Umbilical cord (tissue), 2 donors: ENCODE measurements at places on chromosomes 7 and 10. TPM values are rescaled to one million over a fixed set of nuclear protein-coding genes. Genes with fewer than 3 reads are reported as not detected.
A peak's percentile ranks its signal among the peaks of the same experiment; 100 is the strongest.

FLNC gene
- total RNA-seq: 204 TPM

NACAD gene
- total RNA-seq: 1.4 TPM

ANKRD22 gene
- total RNA-seq: 1.4 TPM

NYAP1 gene
- total RNA-seq: 3.6 TPM

PAX2 gene
- total RNA-seq: 3.1 TPM

ACTL6B gene
- total RNA-seq: not detected

IDI2 gene
- 1.9 TPM for total RNA-seq

DNAJC12 gene
- total RNA-seq: 6.7 TPM

DNA sequence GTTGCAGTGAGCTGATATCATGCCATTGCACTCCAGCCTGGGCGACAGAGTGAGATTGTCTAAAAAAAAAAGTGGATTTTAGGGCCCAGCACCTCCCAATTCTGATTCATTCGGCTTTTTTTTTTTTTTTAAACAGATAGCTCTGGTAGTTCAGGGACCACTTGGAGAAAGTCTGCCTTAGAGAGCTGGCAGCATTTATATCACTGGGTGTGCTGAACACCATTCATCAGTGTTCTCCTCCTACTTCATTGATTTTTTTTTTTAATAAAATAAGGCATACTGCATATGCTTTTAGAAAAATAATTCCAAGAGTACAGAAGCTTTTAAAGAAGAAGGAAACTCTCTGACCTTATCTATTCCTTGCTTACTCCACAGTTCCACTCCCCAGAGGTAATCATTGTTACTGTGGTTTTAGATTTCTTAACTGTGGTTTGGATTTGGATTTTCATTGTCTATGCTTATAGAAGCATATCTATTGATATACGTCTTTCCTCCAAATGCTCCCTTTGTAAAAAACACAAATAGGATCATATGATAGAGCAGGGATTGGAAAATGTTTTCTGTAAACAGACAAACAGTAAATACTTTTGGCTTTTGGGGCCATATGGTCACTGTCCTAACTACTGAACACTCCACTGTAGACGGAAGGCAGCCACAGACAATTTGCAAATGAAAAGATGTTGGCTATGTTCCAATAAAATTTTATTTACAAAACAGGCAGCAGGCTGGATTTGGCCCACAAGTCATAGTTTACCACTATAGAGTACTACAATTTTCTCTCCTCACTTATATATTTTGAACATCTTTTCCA lies 21.1 kb upstream of the SAR1A start:
- DNase-seq: peak; percentile 48

DNA sequence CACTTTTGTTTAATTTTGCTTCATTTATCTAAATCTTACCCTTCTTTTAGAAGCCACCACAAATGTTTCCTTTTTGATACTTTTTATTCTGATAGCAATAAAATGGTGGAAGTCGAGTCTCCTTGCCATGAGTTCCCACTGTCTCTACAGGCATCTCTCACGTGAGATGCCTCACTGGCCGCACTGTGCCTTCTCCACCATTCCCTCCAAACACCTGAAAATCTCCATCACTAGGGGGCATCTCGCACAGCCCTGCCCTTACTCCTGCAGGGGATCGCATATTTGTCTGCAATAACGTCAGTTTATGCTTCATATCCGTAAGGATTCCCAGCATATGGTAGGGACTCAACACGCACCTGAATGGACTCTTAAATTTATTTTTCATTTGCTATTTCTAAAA lies 56.3 kb upstream of the NCAPG2 start:
- no peak for DNase-seq

DNA sequence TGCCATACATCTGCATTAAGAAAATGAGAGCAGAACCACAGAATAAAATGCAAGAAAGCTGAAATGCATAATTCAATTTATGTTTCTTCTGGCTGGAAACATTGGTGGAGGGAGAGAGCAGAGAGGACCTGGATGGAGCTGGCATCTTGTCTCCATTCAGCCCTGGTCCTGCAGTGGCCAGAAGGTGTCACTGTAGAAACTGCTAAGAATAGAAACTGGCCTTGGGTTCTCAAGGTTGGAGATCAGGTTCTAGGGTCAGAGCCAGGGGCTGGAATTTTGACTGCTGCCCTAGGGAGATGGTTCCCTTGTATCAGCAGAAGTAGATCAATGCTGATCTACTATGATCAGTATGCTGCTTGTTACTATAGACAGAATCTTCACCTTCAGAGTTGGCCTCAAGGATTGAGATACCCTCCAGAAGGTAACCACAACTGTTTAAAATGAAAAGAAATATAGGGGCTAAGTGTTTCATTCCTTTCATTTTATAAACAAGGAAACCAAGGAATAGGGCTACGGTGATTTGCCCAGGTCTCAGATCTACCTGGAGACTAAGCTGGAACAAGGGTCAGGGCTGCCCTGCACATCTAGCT lies 13.1 kb downstream of the TAS2R41 start:
- DNase-seq: no peak

DNA sequence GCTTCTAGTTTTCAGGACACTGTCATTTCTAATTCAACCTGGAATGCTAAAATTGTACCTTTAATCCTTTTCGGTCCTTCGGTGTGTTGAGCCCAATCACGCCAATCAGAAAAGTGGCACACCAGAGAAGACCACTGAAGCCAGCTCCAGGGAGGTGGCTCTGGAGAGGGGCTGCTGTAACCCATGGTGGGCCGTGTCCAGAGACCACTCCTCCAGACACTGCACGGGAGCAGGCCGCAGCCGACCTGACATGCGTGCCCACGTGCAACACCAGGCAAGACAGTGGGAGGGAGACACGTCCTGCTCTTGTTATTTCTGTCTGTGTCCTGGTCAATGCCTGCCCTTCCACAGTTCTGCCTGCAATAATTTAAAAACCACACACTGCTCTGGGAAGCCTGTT lies 246.1 kb downstream of the ZMYND11 start:
- no peak for DNase-seq

DNA sequence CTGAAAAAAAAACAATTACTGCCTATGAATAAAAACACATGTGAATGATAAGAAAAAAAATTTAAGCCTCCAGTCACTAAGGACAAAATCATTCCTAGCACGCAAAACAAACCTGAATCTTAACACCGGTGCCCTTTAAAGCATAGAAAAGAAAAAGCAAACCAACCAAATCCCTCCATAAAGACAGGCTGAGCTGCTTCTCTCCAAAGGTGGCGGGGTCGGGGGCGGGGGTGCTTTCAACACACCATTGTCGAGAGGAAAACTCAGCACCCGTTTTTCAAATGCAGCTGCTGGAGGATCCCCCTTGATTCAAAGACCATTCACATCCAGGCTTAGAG lies 1.4 kb downstream of the ST8SIA6 start:
- DNase-seq: no peak

DNA sequence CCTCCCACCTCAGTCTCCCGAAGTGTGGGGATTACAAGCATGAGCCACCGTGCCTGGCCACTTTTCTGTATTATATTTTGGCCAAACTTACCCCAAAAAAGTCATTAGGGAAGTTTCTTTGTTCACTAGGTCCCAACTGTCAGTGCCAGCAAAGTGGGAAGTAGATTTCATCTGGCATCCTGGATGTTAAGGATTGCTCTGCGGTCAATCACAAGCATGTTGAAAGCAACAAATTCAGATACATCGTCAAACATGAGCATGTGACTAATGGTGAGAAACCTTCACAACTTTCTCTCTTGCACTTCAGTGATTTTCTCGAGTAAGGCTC lies 14.3 kb upstream of the LRRC17 start:
- no peak for DNase-seq

DNA sequence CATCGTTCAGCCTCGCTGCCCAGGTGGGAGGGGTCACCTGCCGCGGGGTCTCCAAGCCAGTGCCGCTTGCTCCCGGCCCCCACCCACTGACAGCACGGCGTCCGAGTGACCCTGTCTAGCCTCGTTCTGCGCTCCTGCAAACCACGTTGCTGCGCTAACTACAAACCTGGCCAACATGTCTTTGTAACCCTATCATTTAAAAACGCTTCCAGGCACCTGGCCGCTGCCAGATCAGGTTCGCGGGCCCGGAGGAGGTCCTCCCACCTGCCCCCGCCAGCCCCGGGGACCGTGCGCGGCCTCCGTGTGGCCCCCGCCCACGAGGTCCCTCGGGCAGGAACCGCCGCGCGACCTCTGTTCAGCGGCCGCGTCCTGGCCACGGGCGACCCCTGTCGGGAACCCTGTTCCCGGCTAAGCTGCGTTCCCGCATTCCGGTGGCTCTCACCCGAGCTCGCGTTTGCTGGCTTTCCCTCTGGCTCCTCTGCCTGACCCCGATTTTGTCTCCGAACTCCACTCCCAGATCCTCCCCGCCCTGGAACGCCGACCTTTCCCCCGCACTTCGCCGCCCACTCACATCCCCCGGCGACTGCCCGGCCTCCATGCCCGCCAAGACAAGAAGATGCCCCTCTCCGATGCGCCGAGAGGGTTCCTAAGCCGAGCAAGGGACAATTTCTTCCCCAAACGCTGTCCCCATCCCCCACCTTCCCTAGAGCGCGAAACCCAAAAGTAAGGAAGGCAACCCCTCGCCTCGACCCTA lies 2.4 kb downstream of the SFMBT2 start:
- DNase-seq: peak; percentile 42

- no peak for DNase-seq
These were observed 194.4 kb upstream of the IMMP2L start for GRCh38 chr7:111756687-111757178.

GRCh38 chr7:107938456-107939250 lies 47.7 kb downstream of the DLD start:
- DNase-seq: peak; percentile 88

DNA sequence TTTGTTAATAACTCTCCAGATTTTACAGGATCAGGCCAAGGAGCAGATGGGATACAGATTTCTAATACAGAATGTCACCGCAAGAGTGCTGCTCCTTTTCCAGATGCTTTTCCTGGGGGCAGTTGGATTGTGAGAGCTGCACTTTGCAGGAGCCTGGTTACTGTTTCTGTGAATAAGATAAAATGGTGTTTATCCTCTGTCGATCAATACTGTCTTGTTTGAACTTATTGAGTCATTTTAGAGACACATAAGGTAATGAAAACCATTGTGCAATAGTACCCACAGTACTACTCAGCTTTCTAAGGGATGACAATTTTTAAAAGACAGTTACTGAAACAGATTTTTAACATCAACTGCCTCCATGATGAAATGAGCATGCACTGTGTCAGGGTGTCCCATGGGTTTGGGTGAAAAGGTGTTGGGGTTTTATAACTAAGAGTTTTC lies 2.9 kb downstream of the A1CF start:
- no peak for DNase-seq

DNA sequence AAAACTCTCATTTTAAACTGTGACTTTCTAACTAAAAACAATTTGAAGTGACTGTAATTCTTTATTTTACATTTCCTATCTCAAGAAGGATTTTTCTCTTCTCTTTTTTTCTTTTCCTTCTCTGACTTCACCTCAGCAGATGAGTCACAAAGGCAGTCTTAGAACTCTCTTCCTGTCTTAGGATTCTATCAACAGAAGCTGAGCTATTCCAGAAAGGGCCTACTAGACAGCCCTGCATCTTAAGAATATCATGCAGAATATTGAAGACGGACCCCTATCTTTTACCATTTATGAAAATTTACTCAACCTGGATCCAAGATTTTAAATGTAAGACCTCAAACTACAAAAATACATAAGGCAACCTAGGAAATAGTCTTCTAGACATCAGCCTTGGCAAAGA lies 365.7 kb upstream of the SEMA3C start:
- DNase-seq: peak; percentile 71

GRCh38 chr10:97729014-97729413 lies 7.9 kb upstream of the ZFYVE27 start:
- DNase-seq: no peak

GRCh38 chr7:911791-912480 lies 35.6 kb downstream of the GET4 start:
- DNase-seq: no peak

DNA sequence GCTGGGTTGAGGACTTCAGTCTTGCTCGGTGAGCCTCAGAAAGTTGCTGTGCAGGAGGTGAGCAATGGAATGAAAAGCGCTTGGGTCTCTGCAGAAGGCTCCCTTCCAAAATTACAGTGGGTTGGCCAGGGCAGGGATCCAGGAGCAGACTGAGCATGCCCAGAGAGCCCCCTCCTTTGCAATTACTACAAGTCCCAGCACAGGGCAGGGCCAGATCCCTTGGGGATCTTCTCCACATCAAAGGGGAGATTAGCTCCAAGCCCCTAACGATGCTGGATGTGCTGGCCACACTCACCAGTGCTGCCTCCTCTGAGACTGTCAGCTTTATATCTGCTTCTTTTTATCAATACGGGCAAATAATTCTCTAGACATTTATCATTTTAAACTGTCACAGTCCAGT lies 337.5 kb downstream of the RPS24 start:
- DNase-seq: peak; percentile 90

DNA sequence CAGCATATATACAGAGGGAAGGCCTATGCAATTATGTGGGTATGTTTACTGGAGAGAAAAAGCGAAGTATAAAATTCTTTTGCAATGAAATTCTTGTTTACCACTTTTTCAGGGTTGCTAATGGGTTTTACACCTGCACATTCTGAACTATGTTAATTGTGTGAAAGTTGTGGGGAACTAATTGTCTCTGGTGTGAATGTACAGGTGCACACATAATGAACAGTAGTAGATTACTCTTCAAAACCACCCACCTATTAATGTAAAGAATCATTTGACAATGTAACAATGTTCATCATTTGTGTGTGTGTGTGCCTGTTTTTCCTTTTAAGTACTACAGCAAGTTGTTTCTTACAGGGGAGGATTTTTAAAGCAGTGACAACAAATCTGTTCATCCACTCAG lies 80.0 kb upstream of the FEZF1 start:
- DNase-seq: no peak

- DNase-seq: peak; percentile 88
These were observed 6.6 kb downstream of the CPA5 start for GRCh38 chr7:130350945-130351790.

DNA sequence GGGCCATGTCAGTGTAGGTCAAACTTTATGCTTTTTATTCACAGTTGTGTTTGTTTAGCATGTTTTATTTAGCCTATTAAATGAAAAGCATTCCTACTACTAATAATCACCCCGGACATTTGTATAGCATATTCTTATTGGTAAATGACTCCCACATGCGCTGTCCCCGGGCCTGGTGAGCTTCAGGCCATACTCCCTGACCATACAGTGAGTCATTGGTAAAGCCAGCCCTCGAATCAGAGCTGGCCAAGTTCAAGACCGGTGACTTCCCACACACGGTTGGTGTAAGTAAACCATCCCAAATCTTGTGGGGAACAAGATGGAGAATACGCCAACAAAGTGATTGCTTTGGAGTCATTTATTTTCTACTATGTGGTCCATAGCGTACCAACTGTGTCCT lies 238.7 kb upstream of the TCF7L2 start:
- DNase-seq: no peak

DNA sequence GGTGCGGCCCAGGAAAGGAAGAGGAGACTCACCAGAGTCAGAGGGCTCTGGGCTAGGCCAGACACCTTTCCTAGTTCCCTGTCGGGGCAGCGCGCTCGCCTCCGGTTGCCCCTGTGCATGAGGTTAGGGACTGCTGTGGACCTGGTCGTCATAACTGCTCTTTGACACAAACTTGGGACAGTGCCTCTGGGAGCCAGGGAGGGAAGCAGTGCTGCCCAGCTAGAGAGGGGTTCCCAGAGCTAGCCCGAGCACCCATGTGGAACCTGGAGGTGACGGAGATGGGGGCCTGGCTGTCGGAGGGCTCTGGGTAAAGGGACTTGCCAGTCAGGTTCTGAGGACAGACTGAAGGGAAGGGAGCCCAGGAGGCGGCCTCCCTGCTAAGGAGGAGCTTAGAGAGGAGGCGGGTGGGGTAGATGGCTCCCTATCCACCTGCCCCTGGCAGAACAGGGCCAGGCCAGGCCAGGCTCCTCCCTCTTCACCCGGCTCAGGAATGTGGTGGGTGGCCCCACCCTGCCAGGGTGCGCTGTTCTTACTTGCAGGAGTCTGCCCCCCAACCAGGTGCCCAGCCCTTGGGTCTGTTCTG lies 29.7 kb downstream of the AGAP3 start:
- peak; percentile 75 for DNase-seq
